SK-N-SH treated with all-trans-retinoic acid at 6 μM for 48 hours (cell line): ENCODE measurements at places on chromosomes 7 and 10.

DNA sequence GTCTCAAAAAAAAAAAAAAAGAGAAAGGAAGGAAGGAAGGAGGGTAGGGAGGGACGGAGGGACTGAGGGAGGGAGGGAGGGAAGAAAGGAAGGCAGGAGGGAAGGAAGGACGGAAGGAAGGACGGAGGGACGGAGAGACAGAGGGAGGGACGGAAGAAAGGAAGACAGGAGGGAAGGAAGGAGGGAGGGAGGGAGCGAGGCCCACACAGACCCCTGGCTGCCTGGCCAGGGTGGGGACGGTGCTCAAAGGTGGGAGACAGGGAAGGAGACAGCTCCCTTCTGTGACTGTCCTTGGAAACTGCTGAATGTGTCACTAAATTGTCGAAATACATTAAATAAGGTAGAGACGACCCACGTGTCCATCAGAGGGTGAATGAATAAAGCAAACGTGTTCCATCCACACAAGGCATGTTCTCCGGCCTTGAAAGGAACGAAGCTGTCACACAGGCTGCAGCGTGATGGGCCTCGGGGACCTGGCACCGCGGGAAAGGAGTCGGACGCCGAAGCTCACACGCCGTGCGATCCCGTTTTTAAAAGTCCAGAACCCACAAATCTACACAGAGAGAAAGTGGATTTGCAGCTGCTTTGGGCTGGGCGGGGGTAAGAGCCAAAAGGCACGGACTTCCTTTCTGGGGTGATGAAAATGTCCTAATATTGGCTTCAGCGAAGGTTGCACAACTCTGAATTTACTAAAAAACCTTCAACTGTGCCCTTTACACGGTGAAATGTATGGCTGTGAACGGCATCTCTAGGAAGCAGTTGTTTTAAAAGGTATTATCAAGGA is 23.3 kb downstream of the ADAP1 start:
- no peak for ATAC-seq

- no peak for ATAC-seq
Observed at GRCh38 chr7:162632-163297, 29.6 kb upstream of the FAM20C start.

DNA sequence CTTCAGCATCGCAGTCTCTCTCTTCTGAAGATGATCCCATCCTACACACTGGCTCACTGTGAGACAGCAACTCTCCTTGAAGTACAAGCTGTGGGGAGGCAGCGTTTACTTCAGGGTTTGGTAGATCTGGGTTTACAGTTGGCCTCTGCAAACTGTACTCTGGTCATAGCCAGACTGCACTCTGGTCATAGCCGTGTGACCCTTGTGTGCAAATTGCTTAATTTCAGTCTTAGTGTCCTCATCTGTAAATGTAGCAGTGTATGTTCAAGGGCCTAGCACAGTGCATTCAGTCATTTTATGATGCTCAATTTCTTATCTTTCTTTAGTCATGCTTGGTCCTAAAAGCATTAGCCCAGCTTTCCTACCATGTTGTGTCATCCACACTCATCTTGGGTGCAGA is 188.2 kb downstream of the LRMDA start:
- ATAC-seq = no peak

DNA sequence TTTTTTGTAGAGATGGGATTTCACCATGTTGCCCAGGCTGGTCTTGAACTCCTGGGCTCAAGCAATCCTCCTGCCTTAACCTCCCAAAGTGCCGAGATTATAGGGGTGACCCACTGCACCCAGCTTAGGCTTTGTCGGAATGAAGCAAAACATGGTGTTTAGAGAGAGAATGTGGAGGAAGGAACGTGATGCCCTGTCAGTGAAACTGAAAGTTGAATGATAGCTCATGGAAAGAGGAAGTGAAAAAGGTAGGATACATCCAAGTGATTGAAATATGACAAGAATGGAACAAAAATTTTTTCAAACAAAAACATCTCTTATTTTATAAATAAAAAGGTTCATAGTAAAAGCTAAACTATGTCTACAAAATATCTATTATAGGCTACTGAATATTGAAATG is 5.9 kb downstream of the AKAP9 start:
- no peak for ATAC-seq

GRCh38 chr10:18144928-18145327 is 4.7 kb downstream of the CACNB2 start:
- ATAC-seq = no peak

- no peak for ATAC-seq
Observed at GRCh38 chr7:375901-376305, 85.9 kb downstream of the FOXL3 start.

- no peak for ATAC-seq
Observed at GRCh38 chr10:121076776-121077715, 225.9 kb downstream of the WDR11 start.

DNA sequence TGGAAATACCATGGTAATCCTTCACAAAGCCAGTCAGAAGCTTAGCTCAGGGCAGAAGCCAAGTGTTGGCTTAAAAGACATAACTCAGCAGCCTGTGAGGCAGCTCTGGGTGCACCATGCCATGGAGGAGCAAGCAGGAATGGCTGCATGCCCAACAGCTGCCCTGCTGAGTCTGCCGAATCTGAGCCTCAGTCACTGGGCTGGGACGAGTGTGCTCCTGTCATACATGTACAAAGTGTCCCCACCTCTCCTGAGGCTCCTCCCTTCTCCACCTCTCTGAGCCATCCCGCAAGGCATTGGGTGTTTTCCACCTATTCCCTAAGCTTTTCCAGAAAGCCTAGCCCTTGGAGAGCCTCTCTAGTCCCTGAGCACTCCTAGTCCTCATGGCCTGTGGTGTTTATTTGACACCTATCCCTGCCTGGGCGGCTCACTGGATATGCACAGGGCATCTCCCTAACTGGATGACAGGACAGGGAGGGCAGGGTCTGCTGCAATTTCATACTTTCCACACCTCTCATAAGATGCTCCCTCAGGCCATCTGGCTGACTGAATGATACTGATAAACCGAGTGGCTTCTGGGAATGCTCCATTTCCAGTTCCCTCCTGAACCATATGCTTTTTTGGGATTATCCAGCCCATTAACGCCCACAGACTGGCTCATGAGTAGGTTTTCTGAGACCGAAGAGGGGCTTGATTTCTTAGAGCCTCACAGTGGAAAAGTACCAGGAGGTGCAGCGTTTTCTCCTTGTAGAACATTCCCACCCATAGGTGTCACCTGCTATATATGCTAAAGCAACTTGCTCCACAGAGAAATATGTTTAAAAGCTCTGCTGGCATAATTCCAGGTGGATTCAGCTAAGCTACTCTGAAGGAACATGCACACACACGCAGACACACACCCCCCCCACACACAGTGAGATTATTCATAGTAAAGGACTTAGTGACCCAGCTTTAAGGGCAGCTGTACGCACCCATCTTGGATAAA is 199.3 kb downstream of the SNX10 start:
- ATAC-seq = no peak

- no peak for ATAC-seq
Observed at GRCh38 chr7:12730523-12730922, 43.1 kb downstream of the ARL4A start.

DNA sequence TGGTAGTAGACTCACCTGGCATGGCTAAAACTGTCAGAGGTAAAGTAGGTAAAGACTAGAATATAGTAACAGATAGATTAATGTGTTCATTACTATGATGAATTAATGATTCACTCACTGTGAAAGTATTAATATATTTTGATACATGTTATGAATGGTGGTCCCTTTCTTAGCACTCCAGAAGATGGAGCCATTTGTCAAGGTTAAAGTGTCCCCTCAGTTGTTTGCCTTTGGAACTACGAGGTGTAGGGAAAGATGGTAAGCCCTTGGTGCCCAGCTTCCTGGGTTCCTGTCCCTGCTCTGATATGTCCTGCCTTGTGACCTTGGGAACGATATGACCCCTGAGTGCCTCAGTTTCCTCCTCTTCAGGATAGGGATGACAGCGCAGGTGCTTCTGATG is 49.4 kb downstream of the HTRA1 start:
- no peak for ATAC-seq

DNA sequence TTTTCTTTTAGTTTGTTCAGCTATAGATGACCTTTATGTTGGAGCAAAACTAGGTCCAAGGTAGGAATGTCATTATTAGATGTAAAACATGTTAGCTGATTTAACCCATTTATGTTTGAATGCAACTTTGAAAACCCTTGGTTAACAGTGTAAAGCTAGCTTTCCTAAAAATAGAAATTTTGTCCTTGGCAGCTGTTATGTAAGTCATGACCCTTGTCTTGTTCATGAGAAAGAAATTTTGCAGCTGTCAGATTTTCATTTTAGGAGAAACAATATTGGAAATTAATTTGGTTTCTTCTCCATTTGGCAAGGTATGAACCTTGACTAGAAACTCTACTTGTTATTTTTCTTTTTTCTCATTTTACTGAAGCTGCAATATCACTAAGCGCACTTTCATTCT is 23.9 kb upstream of the CCAR1 start:
- ATAC-seq = no peak

DNA sequence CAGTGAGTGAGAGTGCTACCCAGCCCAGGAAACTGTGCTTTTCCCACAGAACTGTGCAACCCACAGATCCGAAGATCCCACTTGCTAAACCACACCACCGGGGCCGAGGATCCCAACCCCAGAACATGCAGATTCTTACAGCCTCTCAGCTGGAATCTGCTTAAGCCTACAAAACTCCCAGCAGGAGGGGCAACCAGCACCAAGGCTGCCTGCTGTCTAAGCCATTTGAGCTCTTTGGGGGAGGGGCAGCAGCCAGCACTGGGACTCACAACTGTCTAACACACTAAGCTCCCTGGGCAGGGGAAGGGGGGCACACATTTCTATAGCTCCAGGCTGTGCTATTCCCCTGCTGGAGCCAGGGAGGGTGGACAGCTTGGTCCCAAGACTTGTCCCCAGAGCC is 529.9 kb downstream of the XPNPEP1 start:
- ATAC-seq = no peak

GRCh38 chr7:139116999-139117398 is 7.5 kb upstream of the ZC3HAV1 start:
- no peak for ATAC-seq

DNA sequence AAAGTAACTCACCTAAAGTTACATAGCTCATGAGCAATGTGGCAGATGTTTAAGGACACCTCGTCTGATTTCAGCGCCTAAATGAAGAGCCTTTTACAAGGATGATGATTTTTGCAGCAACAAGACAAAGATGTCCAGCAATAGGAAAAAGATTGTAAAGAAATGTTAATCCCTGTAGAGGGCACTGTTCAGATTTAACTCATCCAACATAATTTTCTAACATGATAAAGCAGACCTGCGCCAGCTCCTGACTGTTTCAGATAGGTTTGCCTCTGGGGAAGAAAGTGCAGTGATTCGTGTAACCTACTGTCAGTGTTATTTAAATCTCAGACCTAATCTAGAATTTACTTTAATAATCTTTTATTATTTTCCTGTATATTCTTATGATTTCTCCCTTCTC is 595.2 kb downstream of the AUTS2 start:
- ATAC-seq = peak; percentile 90

DNA sequence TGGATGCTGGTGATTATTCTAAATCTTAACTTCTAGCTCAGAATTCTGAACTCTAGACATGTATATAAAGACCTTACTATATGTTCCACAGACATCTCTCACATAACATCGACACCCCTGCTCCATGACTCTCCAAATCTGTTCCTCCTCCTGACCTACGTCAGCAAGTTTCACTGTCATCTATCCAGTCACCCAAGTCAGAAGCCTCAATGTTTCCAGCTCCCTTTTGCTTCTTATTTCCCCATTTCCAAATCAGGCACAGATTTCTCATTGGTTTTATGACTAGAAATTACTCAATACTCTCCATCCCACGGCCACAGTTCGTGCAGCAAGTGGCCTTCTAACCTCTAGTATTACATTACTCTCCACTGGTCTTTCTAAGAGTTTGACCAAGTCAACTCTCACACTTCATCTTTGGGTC is 28.5 kb downstream of the EPC1 start:
- ATAC-seq = no peak

GRCh38 chr10:44908066-44908749 is 2.9 kb upstream of the TMEM72 start:
- peak; percentile 67; the same call in 2 of the 3 replicates for ATAC-seq

GRCh38 chr7:128381161-128381821 is 19.8 kb upstream of the PRRT4 start:
- ATAC-seq = peak; percentile 55; the same call in 2 of the 3 replicates

GRCh38 chr10:75546004-75546403 is 114.6 kb downstream of the LRMDA start:
- no peak for ATAC-seq

GRCh38 chr10:12187321-12187905 is 8.3 kb downstream of the NUDT5 start:
- no peak for ATAC-seq

DNA sequence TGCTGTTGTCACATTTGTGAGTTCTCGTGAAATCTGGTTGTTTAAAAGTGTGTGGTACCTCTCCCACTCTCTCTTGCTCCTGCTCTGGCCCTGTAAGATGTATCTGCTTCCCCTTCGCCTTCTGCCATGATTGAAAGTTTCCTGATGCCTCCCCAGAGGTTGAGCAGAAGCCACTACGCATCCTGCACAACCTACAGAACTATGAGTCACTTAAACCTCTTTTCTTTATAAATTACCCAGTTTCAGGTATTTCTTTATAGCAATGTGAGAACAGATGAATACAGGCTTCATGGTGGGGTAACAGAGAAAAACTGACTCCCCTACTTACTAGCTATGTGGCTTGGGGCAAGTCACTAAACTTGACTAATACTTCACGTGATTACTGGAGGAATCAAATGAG is 18.0 kb upstream of the STEAP4 start:
- no peak for ATAC-seq

DNA sequence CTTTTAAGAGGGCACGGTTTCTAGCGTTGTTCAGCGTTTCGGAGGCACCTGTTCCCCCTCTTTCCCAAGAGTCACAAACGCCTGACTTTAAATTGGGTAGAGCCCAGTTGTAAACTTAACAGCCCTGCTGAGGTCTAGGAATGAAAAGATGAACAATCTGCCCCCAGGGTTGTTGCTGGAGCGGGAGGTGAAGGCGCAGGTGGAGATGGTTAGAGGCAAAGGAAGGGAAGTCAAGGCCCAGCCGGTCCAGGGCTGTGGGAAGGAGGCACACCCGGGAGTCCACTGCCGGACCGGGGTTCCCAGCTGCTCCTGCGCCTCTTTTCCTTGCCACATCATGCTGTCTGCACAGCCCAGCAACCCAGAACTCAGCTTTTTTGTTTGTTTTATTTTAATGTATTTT is 770 bp downstream of the PRXL2A start:
- no peak for ATAC-seq

DNA sequence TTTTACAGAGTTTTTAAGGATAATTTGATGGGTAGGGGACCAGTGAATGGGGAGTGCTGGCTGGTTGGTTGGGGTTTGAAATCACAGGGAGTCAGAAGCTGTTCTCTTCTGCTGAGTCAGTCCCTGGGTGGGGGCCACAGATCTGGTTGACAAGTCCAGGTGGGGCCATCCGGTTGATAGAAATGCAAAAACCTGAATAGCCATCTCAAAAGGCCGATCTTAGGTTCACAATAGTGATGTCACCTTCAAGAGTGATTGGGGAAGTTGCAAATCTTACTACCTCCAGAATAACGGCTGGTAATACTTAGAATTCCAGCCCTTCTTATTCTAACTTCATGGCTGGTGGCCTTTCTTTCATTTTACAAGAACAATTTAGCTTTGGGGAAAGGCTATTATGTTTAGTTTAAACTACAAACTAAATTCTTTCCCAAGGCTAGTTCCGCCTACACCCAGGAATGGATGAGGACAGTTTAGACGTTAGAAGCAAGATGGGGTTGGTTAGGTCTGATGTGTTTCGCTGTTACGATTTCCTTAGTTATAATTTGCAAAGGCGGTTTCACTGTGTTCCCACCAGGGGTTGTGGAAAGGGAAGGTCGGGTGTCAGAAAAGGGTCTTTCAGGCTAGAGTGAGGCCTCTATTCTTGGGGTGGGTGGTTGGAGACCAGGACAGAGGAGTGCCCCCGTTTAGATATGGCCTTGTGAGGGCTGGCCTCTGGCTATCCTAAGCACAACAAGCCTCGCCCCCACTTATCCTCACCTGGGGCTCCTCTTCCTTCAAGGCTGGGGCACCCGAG is 27.4 kb downstream of the IFT22 start:
- no peak for ATAC-seq
